ENCODE measurements at places on chromosomes 6 and 20.

GRCh38 chr6:148926478-148926877, 179.6 kb downstream of the UST start:
- no peak for DNase-seq

DNA sequence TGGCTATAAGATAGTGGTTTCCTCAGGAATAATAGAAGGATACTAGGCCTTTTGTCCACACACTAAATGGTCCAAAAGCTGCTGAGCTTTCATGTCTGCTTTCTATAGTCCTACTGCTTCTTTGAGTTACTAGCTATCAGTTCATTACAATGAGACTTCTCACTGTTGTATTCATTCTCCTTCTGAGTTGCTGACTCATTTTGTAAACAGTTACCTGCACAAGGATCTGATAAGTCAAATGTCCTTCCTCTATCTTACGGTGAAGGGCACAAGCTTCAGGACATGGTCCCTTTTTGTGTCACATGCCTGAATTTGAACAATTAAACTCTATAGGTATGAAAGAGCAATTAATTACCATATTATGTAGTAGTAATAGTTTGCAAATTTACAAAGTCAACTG, 90.5 kb downstream of the MAN1A1 start:
- DNase-seq = no peak

GRCh38 chr6:39078695-39079094, 30.1 kb downstream of the GLP1R start:
- DNase-seq = no peak

DNA sequence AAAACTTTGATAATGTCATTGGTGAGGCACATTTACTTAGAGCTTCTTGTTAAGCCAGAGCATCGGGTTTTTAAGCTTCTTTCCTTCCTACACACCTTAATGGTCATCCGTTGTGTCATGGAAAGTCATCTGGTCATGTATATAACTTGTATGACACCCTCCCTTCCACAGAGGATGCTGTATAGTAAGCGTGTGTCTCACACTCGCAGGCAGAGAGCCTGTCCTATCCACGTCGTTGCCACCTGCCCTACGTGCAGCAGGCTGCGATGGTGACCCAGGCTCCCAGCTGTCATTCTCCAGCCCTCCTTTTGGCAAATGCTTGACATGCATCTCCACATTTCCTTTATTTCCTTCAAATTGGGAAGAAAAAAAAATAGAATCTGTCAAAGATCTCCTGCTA, 85.6 kb downstream of the MYB start:
- no peak for DNase-seq

GRCh38 chr6:22295145-22295544, 1.7 kb downstream of the PRL start:
- no peak for DNase-seq
